ENCODE measurements at places on chromosomes 2 and 18.

GRCh38 chr18:24198461-24198860 is 59.6 kb downstream of the CABYR start:
- no peak for DNase-seq

DNA sequence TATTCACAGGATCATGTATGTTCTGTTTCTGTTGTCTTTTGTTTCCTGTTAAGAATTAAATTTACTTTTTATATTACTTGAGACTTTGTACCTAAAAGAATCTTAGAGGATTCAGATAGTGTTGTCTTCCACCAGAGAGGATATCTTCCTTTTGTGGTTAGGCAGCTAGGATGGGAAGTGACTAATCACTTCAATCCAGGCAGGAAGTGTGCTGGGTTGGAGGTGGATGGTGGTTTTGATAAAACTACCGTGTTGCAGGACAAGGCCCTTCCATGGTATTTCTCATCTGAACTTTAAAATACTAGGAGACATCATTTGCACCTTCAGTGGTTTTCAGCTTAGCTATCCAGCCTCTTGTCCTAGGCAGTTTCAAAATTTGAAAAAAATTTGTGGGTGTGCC is 728.6 kb upstream of the CDH2 start:
- DNase-seq, result no peak

GRCh38 chr18:68121308-68121707 is 593.6 kb downstream of the TMX3 start:
- DNase-seq, result no peak

- DNase-seq, result no peak
These were observed 379.2 kb upstream of the CELF4 start for GRCh38 chr18:37944700-37945270.

DNA sequence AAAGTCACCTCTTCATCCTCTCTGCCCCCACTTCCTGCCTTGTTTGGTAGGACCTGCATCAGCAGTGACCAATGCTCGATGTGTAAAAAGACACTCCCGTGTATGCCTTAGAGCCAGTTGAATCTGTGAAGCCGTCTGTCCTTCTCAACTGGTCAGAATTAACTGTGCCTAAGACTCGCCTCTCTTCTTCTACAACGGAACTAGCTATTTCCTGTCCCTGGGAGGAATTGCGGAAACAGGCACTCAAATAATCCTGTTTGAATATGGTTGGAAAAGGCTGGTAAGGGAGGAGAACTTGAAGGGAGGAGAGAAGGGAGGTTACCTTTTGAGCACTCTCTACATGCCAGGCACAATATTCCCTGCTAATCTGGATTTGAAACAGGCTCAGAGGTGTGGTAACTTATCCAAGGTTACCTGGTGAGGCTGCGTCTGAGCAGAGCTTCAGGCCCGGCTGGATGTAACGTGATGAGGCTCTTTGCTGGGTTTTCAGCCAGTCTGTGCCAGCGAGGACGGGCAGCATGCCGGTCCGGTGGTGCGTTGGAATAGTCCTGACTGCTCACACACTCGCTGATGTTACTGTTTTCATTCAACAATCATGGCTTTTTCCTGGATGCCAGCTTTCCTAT is 127.0 kb downstream of the FAM168B start:
- DNase-seq, result no peak

DNA sequence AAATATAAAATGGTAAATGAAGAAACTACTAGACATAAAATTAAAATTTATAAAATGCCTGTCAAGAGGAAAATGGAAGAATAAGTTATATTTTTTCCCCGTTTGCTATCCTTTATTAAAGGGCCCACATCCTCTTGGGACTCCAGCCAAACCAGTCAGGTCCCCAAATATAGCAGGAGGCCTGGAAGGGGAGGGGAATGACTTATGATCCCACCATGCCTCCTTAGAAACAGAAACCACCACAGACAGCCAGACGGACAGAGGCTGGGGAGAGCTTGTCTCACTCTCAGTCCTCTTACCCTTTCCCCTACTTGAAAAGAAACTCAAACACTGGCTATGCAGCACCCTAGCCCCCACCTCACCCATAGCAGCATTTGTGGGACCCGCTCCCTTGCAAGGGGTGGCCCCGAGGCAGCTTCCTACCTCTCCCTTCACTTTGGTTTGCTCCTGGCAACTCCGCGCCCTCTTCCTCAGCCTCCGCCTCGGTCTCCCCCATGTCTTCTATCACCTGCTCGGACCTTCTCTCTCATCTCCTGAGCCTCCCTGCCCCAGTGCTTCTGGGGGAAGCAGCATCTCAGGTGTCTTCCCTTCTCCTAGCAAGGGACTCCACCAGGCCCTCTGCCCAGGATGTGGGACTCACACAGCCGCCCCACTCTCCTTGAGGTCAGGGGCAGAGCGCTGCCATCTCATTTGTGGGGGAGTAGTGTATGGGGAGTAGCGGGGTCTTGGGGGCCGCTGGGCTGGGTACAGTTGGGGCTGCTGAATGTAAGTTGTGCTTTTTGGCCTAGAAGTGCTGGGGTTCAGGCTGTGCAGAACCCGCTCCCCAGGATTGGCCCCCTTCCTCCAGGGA is 37.4 kb upstream of the ANKRD62 start:
- no peak for DNase-seq

Measured in stimulated activated CD8-positive, alpha-beta memory T cell treated with anti-CD3 and anti-CD28 coated beads, Interleukin-15, amount 100 ng/mL, for 4 hours (primary cell).